ENCODE measurements at places on chromosomes 3 and 15. TPM values are rescaled to one million over a fixed set of nuclear protein-coding genes. Genes with fewer than 3 reads are reported as not detected.

The INSYN1 gene
- not detected for total RNA-seq

- H3K4me3 ChIP-seq, result no peak overlapping the region
- no peaks in the 10 kb centered on the region for H3K27me3 ChIP-seq
- peaks cover 13% of the 10 kb centered on the region for H3K4me1 ChIP-seq
- no peaks in the 10 kb centered on the region for H3K36me3 ChIP-seq
Observed at GRCh38 chr15:59354417-59355031, 18.1 kb downstream of the MYO1E start.

DNA sequence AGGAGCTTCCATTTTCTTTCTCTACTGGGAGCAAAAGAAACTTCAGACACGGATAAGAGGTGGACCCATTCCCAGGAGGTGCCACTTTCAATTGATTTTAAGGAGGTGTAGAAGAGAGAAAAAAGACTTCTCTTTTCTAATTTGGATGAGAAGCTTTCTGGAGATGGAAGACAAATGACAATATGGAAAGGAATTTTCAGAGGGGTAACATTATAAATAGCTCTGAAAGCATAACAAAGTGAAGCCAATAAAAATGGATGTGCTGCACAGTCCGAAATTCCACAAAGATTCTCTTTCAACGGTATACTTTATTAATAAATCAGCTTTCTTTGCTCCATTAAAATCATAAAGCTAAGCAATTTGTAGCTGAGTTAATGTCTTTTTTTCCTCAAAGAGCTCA lies 607.2 kb upstream of the MDFIC2 start:
- H3K4me3 ChIP-seq, result no peak overlapping the region
- no peaks in the 10 kb centered on the region for H3K27me3 ChIP-seq
- no peak for DNase-seq
- H3K27ac ChIP-seq, result no peak overlapping the region
- H3K36me3 ChIP-seq, result no peaks in the 10 kb centered on the region

The CYP11A1 gene
- not detected for total RNA-seq

The RTP3 gene
- not detected for total RNA-seq

- no peak for DNase-seq
- no peak overlapping the region for H3K27ac ChIP-seq
- H3K4me3 ChIP-seq, result no peak overlapping the region
Observed at GRCh38 chr3:167251678-167252077, 128.4 kb downstream of the ZBBX start.

The ADAMTS9 gene
- not detected for total RNA-seq

GRCh38 chr3:168249550-168250414 lies 154.1 kb upstream of the GOLIM4 start:
- H3K27me3 ChIP-seq, result peaks cover 23% of the 10 kb centered on the region
- peak overlapping the region; percentile 58 for H3K4me3 ChIP-seq
- no peaks in the 10 kb centered on the region for H3K4me1 ChIP-seq
- DNase-seq, result no peak

The ZNF860 gene
- not detected for total RNA-seq

The CCDC54 gene
- total RNA-seq, result not detected

The CATSPER2 gene
- total RNA-seq, result 8.3 TPM

DNA sequence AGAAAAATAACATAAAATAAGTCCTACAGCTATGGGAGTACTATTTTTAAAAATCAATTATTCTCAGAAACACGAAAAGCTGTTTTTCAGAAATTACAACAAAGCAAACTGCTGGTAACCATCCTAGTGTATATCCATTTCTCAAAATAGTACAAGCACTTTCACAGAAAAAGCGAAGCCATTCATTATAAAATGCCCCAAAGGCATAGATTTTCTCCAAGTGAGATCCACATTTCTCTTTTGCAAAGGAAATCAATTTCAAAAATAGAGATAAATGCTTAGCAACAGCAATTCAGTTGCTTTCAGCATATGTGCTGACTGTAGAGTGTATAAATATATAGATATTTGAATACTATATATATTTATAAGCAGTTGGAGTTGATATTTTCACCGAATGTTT lies 1266.3 kb downstream of the SI start:
- no peaks in the 10 kb centered on the region for H3K4me1 ChIP-seq
- no peaks in the 10 kb centered on the region for H3K27me3 ChIP-seq
- DNase-seq, result no peak
- H3K27ac ChIP-seq, result no peak overlapping the region
- H3K4me3 ChIP-seq, result no peak overlapping the region

DNA sequence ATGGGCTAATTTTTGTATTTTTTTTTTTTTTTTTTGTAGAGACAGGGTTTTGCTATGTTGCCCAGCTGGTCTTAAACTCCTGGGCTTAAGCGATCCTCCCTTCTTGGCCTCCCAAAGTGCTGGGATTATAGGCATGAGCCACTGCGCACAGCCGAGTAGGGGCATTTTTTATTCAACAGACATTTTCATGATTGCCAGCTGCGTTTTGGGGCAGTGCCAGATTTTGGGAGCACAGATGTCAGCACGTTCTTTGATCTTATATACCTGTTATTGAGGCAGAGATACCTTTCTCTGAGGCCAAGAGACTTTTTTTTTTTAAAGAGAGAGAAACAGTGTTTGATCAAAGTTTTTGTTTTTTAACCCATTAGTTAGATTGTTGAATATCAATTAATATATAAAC lies 16.8 kb downstream of the NEO1 start:
- DNase-seq, result no peak
- H3K27me3 ChIP-seq, result peaks cover 3% of the 10 kb centered on the region
- H3K36me3 ChIP-seq, result no peaks in the 10 kb centered on the region
- no peaks in the 10 kb centered on the region for H3K4me1 ChIP-seq

DNA sequence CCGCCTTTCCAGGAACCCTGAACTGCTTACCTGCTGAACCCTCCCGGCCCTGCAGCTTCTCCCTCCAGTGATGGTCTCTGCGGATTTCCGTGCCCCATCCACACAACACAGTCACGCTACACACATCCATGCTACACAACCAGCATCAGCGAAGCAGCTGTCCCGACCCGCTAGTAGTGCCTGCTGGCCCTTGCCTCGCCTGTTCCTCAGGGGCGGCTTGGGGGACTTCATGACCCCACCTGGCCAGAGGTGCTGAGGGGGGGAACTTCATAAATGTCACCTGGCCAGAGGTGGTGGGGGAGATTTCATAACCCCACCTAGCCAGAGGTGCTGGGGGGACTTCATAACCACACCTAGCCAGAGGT lies 530 bp upstream of the TUBGCP5 start:
- no peak for DNase-seq
- H3K36me3 ChIP-seq, result peaks cover 6% of the 10 kb centered on the region
- peaks cover 7% of the 10 kb centered on the region for H3K4me1 ChIP-seq
- peak overlapping the region; percentile 80 for H3K4me3 ChIP-seq

- DNase-seq, result no peak
- no peak overlapping the region for H3K4me3 ChIP-seq
- peaks cover 4% of the 10 kb centered on the region for H3K4me1 ChIP-seq
- H3K27me3 ChIP-seq, result no peaks in the 10 kb centered on the region
Observed at GRCh38 chr3:66800941-66801545, 197.1 kb upstream of the KBTBD8 start.

The TPRG1 gene
- total RNA-seq, result 5.6 TPM

GRCh38 chr15:77504306-77504705 lies 83.6 kb downstream of the HMG20A start:
- peaks cover 2% of the 10 kb centered on the region for H3K27me3 ChIP-seq
- no peak overlapping the region for H3K27ac ChIP-seq
- H3K36me3 ChIP-seq, result no peaks in the 10 kb centered on the region

GRCh38 chr3:14122301-14122700 lies 2.4 kb downstream of the CHCHD4 start:
- H3K4me3 ChIP-seq, result no peak overlapping the region
- no peak overlapping the region for H3K27ac ChIP-seq
- H3K36me3 ChIP-seq, result peaks cover 20% of the 10 kb centered on the region

The CIB2 gene
- total RNA-seq, result 2.0 TPM

GRCh38 chr3:53730576-53730975 lies 115.6 kb downstream of the CHDH start:
- no peaks in the 10 kb centered on the region for H3K36me3 ChIP-seq
- H3K27ac ChIP-seq, result no peak overlapping the region
- no peaks in the 10 kb centered on the region for H3K4me1 ChIP-seq
- DNase-seq, result no peak
- peaks cover 19% of the 10 kb centered on the region for H3K27me3 ChIP-seq
- no peak overlapping the region for H3K4me3 ChIP-seq

DNA sequence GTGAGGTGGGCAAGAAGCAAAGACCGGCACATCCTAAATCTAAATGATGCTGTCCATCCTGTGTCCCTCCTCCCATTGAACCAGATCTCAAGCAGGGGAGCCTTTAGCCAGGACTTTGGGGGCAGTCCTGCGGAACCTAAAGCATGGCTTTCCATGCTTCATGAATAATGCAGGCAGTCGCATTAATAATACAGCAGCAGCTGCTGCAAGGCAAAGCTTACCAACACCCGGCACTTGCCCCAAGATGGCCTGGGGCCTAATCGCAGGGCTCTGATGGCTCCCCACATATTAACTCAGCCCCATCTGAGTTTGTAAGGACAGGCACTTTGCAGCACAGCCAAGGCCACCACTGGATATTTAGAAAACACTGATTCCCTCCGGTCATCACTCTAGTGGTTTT lies 114.4 kb downstream of the NTRK3 start:
- H3K4me3 ChIP-seq, result no peak overlapping the region
- no peak overlapping the region for H3K27ac ChIP-seq
- no peaks in the 10 kb centered on the region for H3K4me1 ChIP-seq
- no peaks in the 10 kb centered on the region for H3K36me3 ChIP-seq
- DNase-seq, result no peak

GRCh38 chr3:27752926-27753325 lies 30.8 kb upstream of the EOMES start:
- H3K27ac ChIP-seq, result peak overlapping the region; percentile 20
- no peaks in the 10 kb centered on the region for H3K27me3 ChIP-seq
- H3K4me3 ChIP-seq, result no peak overlapping the region
- H3K4me1 ChIP-seq, result no peaks in the 10 kb centered on the region
- DNase-seq, result no peak

- H3K4me3 ChIP-seq, result no peak overlapping the region
- no peaks in the 10 kb centered on the region for H3K27me3 ChIP-seq
- peaks cover 39% of the 10 kb centered on the region for H3K4me1 ChIP-seq
Observed at GRCh38 chr15:70079888-70080287, 17.8 kb downstream of the TLE3 start.

DNA sequence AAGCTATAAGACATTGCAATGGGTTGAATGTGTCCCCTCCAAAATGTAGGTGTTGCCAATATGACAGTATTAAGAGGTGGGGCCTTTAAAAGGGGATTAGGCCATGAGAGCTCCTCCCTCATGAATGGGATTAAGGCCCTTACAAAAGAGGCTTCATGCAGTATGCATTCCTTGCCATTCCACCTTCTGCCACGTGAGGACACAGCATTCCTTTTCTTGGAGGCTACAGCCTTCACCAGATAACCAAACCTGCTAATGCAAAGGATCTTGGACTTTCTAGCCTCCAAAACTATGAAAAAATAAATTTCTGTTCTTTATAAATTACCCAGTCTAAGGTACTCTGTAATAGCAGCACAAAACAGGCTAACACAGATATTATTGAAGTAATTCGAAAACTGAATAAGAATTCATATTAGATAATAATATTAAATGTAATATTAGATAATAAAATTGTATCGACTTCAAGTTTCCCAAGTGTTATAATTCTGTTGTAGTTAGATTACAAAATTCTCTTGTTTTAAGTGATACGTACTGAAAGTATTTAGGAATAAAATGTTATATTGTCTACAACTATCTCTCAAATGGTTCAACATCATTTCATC lies 29.4 kb upstream of the ATP8B4 start:
- H3K27ac ChIP-seq, result no peak overlapping the region
- H3K27me3 ChIP-seq, result peaks cover 3% of the 10 kb centered on the region
- no peak for DNase-seq

- no peak overlapping the region for H3K27ac ChIP-seq
- no peak overlapping the region for H3K4me3 ChIP-seq
- H3K27me3 ChIP-seq, result no peaks in the 10 kb centered on the region
- no peaks in the 10 kb centered on the region for H3K4me1 ChIP-seq
Observed at GRCh38 chr3:81485444-81485865, 276.0 kb downstream of the GBE1 start.

The LIPH gene
- total RNA-seq, result not detected

- H3K27me3 ChIP-seq, result no peaks in the 10 kb centered on the region
- peak overlapping the region; percentile 70 for H3K4me3 ChIP-seq
- H3K4me1 ChIP-seq, result peaks cover 13% of the 10 kb centered on the region
- no peak overlapping the region for H3K27ac ChIP-seq
- H3K36me3 ChIP-seq, result peaks cover 3% of the 10 kb centered on the region
- peak; percentile 25 for DNase-seq
Observed at GRCh38 chr3:153162513-153163392, 727 bp downstream of the RAP2B start.

The P2RY1 gene
- total RNA-seq, result 0.28 TPM

The GOLGA6L25 gene
- not detected for total RNA-seq

The PRSS50 gene
- total RNA-seq, result not detected

DNA sequence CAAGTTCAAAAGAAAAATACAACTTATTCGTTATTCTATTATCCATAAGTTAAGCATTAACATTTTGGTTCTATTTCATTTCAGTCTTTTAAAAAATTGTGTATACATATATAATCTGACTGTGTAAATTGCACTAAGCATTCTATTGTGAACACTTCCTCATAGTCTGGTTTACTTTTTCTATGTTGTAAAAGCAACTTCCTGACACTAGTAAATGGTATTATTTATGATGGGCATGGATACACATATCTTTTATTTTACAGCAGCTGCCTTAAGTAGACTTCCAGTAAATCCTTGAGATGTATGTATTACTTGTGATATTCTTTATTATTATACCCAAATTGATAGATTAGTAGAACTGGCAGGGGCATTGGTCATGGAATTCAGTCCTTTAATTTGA lies 58.2 kb downstream of the FNDC3B start:
- DNase-seq, result no peak

GRCh38 chr15:100707229-100707628 lies 104.8 kb downstream of the ASB7 start:
- H3K4me3 ChIP-seq, result no peak overlapping the region
- no peaks in the 10 kb centered on the region for H3K36me3 ChIP-seq
- H3K27me3 ChIP-seq, result peaks cover 28% of the 10 kb centered on the region
- no peak overlapping the region for H3K27ac ChIP-seq
- no peak for DNase-seq

The RTP1 gene
- not detected for total RNA-seq

- H3K36me3 ChIP-seq, result peaks cover 13% of the 10 kb centered on the region
- H3K27ac ChIP-seq, result no peak overlapping the region
- no peaks in the 10 kb centered on the region for H3K4me1 ChIP-seq
- H3K4me3 ChIP-seq, result no peak overlapping the region
Observed at GRCh38 chr15:52419494-52419893, 109.2 kb downstream of the MYO5A start.

DNA sequence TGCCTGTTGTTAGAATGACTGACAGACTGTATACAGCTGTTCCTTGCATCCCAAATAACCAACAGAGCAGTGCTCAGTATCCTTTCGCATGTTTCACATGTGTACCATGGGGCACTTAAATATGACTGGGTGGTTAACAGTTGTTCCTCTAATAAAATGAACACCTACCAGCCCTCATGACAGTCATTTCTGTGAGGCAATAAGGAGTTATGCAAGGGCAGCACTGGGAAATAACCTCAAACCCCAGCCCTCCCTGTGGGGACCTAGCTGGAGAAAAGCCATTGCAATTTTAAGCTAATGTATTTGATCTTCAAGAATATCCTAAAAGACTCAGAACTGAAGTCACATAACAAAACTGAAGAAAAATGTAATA lies 7.3 kb downstream of the RFT1 start:
- no peaks in the 10 kb centered on the region for H3K4me1 ChIP-seq
- H3K4me3 ChIP-seq, result no peak overlapping the region
- H3K36me3 ChIP-seq, result peaks cover 80% of the 10 kb centered on the region
- H3K27ac ChIP-seq, result no peak overlapping the region

The COLQ gene
- total RNA-seq, result 7.2 TPM

The HDAC11 gene
- total RNA-seq, result 8.3 TPM

- no peak overlapping the region for H3K4me3 ChIP-seq
- no peaks in the 10 kb centered on the region for H3K4me1 ChIP-seq
- H3K27ac ChIP-seq, result no peak overlapping the region
- no peaks in the 10 kb centered on the region for H3K36me3 ChIP-seq
Observed at GRCh38 chr3:154131830-154132229, 10.6 kb downstream of the ARHGEF26 start.

Data from T-cell (primary cell).